Activated naive CD4-positive, alpha-beta T cell treated with anti-CD3 and anti-CD28 coated beads, Interleukin-2, amount 10 ng/mL, durations not matched to agents 5 hours and 36 hours (primary cell): ENCODE measurements at places on chromosomes 16 and 17. TPM values are rescaled to one million over a fixed set of nuclear protein-coding genes. Genes with fewer than 3 reads are reported as not detected.

CDH13 gene
- not detected for total RNA-seq

SLC16A5 gene
- 11.5 TPM for total RNA-seq

MPO gene
- total RNA-seq: not detected

HS3ST6 gene
- not detected for total RNA-seq

KCNH4 gene
- total RNA-seq: 0.10 TPM

CCT6B gene
- 1.0 TPM for total RNA-seq

ATXN2L gene
- total RNA-seq: 240 TPM

MYH1 gene
- total RNA-seq: not detected

TOX3 gene
- total RNA-seq: not detected

TMC7 gene
- total RNA-seq: not detected

HCRT gene
- total RNA-seq: not detected

HS3ST3A1 gene
- 1.7 TPM for total RNA-seq

APOBR gene
- total RNA-seq: 20.3 TPM

LGALS9B gene
- not detected for total RNA-seq

ABCC3 gene
- not detected for total RNA-seq

OR1F1 gene
- total RNA-seq: not detected

PIK3R5 gene
- 84.4 TPM for total RNA-seq

CCL7 gene
- total RNA-seq: not detected

TAT gene
- total RNA-seq: not detected

TBX6 gene
- total RNA-seq: 1.8 TPM

SCNN1B gene
- not detected for total RNA-seq

C16orf96 gene
- total RNA-seq: 0.39 TPM
